ENCODE measurements at places on chromosomes 1 and 21.

- no peak for DNase-seq
Observed at GRCh38 chr1:75449998-75450397, 160.9 kb downstream of the SLC44A5 start.

GRCh38 chr1:109739738-109740614, 862 bp downstream of the GSTM3 start:
- DNase-seq = no peak

- DNase-seq = peak; percentile 4
Observed at GRCh38 chr1:108067884-108068540, 103.0 kb upstream of the VAV3 start.

- DNase-seq = no peak
Observed at GRCh38 chr1:116874733-116875249, 34.9 kb upstream of the PTGFRN start.

- no peak for DNase-seq
Observed at GRCh38 chr1:245715291-245715701, 560.5 kb downstream of the KIF26B start.

DNA sequence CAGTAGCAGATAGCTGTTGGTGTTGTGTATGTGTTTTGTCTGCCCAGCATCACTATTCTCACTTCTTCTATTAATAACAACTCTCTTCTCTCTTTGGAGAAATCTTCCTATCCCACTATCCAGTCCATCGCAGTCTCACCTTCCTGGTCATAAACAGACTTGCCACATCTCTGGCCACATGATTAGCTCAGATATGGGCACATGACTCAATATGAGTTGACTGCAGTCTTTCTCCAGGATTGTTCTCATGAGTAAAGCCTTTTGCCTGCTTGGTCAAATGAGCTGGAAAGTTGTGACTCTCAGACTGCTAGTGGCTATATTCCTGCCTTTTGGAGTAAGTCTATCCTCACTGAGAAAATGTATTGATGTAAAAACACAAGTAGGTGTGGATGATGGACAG, 32.9 kb upstream of the TADA1 start:
- no peak for DNase-seq

DNA sequence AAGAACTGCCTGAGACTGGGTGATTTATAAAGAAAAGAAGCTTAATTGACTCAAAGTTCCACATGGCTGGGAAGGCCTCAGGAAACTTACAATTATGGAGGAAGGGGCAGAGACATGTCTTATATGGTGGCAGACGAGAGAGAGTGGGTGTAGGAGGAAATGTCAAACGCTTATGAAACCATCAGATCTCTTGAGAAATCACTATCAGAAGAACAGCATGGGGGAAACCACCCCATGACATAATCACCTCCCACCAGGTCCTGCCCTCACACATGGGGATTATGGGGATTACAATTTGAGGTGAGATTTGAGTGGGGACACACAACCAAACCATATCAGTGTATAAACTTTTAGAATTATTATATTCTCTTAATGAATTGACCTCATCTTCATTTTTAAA, 335.9 kb upstream of the DPYD start:
- DNase-seq = no peak

DNA sequence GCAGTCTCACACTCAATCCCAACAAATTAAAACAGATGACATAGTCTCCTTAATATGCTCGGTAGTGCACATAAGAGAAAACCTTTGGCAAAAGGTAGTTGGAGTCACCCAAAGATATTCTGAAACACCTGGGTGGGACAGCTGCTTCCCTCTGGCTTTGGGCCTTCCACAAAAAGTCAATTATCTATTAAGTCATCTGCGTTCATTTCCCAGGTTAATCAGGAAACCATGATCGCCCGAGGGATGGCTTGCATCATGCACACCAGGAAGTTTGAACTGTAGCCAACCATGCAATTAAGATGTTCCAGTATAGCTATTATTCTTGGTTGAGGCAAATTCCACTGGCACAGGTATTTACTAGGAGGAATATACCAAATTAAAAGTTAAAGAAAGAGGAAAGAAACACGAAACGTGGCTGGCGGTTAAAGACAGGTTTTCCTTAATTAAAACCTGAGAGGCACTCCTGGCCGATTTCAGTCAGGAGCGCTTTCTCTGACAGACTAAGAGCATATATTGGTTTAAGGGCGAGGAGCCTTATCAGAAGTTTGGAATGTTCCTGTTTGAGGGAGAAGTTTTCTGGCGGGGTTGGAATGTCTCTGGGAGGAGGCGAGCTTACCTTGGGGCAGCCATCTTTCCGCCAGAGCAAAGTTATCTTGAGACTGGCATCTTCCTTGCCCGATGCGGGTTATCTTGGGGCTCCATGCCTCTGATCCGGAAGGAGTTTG, 19.9 kb downstream of the CLDN17 start:
- no peak for DNase-seq

DNA sequence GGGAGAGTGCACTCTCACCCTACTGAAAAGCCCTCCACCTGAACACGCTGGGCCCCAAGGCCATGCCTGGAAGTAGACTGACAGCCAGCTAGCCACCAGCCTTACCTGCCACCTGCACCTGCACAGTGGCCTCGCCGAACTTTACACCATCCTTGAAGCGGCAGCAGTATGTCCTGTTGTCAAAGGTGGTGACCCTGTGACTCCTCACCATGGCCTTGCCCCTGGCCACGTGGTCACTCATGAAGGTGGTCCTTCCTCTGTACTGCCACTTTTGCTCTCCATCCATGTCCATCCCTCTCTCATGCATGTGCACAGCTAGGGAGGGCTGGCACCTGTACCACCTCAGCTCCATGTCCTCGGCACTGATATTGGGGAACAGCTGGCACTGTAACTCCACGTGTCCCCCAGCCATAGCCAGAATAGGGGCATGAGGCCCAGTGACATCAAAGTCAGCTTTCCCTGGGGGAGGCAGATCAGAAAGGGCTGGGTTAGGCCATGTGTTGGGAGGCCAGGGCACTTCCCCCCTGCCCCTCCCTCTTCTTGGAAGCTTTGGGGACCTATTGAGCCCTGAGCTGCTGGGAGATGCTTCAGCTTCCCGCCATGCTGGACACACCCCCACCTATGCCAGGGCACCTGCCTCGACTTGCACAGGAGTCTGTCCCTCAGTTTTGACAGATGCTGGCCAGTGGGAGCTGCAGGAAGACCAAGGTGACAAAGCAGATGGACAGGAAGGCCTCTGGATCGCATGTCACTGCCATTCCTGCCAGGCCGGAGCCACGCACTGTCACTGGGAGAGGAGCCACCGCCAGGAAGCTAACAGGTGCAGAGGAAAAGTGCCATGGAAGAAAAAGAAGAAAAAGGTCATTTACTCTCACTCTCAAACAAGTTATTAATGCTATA, 24.6 kb downstream of the RNF187 start:
- no peak for DNase-seq

DNA sequence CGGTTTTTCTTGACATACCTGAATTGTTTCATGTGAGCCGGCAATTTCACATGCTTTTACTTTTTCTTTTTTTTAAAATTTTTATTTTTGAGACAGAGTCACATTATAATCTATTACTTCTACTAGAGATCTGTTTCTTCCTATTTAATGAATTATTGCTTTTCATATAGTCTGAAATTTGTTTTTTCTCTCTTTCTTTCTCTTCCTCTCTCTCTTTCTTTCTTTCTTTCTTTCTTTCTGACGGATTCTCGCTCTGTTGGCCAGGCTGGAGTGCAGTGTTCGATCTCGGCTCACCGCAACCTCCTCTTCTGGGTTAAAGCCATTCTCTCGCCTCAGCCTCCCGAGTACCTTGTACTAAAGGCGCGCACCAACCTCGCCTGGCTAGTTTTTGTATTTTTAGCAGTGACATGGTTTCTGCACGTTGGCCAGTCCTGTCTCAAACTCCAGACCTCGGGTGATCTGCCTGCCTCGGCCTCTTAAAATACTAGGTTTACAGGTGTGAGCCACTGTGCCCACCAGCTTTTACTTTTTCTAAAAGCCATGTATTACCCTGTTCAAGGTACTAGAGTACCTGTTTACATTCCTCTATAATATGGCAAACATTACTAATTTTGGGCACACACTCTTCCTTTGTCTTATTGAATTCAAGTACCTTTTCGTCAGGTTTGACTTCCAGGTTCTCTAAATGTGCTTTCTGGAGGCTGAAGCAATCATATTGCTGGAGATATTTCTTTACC, 86.5 kb upstream of the RHOU start:
- DNase-seq = no peak

GRCh38 chr1:184622136-184622823, 132.4 kb downstream of the EDEM3 start:
- no peak for DNase-seq

DNA sequence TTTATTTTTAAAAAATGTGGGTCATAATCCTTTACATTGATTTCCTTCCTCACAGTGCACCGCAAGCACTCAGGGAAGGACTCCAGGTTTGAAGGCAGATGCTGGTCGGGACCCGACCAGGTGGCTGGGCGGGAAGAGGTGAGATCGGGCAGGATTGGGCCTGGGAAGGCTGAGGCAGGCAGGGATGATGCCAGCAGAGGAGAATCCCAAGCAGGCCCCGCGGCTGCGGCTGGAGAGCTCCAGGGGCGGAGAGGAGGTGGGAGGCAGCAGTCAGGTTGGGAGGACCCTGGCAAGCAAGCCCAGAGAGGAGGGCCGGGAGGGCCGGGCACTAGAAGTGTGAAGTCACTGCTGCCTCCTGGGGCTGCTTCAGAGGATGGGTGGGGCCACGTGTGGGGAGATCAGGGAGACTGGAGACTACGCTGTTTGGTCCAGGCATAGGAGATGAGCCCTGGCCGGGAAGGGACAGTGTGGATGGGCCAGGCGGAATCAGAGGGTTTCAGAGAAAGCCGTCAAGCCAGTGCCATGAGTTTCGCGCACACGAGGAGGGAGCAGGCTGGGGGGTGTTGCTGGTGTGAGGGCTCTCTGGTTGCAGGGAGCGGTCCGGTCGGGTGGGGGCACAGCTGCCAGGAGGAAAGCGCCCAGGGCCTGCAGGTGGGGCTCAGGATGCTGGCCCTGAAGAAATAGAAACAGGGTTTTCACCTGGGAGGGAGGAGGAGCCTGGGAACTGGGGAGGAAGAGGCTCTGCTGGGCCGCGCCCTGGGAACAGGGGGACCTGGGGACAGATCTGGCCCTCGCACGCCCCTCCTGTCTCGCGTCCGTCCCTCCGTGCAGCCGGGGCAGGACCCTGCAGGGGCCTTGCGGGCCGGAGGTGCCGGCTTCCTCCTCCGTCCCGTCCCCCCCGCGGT, 888 bp upstream of the COL18A1 start:
- DNase-seq = no peak

GRCh38 chr1:232891071-232891470, 59.3 kb upstream of the NTPCR start:
- peak; percentile 13 for DNase-seq

- no peak for DNase-seq
Observed at GRCh38 chr1:203778146-203778545, 13.2 kb downstream of the LAX1 start.

DNA sequence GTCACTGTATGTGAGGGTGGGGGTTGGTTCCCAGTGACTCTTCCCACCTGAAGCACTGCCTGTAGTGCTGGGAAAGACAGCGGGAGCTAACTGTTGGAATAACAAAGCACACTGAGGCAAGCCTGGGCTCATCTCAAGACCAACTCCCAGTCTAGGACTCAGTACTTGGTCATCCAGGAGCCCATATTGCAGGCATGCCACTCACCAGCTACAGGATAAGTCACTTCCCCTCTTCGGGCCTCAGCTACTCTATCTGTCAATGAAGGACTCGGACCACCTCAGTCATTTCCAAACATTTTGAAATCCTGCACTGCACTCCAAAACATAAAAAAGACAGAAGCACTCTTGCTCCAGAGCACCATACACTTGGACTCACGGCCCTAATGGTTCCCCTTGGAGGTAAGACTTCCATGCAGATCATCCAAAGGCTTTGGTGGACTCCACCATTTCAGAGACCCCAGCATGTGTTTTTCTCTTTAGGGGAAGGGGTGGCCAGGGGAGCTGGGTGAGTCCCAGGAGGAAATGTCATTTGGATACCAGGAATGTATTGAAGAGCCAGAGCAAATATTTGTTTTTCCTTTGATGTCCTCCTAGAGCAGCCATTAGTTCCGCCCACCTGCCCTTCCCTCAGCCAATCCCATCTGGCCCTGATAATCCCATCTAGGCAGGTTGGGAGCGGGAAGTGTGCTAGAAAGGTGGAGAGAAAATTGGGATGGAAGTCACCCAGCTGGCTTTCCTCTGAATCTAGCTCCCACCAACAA, 3.1 kb downstream of the NUAK2 start:
- DNase-seq = no peak

- no peak for DNase-seq
Observed at GRCh38 chr1:153030895-153031294, at the start of gene SPRR1B. Gene SPRR1B (plus strand): TSS chr1:153031203. CDS start chr1:153032346, 1,143 bp downstream.

GRCh38 chr1:215397843-215398242, 169.3 kb upstream of the KCTD3 start:
- DNase-seq = no peak

GRCh38 chr1:163610486-163610885, 288.7 kb downstream of the NUF2 start:
- no peak for DNase-seq

DNA sequence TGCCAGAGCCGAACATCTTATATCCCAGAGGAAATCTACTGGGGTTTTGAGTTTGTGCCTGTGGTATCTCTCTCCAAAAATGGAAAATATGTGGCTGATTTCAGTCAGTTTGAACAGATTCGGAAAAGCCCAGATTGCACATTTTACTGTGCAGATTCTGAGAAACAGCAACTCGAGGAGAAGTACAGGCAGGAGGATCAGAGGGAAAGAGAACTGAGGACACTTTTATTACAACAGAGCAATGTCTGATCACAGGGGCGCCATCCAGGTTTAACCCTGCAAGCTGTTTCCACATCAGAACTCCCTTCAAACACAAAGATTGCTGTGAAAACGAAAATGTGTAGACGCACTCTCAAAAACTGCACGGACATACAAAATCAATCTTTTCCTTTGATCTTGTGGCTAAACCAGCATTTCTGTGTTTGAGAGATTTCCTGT, 43.4 kb downstream of the KCNJ15 start:
- DNase-seq = no peak

GRCh38 chr1:53025769-53026112, 36.3 kb upstream of the PODN start:
- no peak for DNase-seq

DNA sequence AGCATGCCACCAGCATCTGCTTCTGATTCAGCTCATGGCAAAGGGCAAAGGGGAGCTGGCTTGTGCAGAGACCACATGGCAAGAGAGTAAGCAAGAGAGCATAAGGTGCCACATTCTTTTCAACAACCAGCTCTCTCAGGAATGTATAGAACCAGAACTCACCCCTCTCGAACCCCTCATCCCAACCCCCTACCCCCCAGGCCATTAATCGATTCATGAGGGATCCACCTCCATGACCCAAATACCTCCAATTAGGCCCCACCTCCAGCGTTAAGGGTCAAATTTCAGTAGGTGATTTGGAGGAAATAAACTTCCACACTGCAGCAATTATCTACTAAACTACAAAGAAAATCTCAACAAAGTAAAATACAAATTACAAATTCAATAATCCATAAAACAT, 32.2 kb upstream of the LRRC7 start:
- no peak for DNase-seq

DNA sequence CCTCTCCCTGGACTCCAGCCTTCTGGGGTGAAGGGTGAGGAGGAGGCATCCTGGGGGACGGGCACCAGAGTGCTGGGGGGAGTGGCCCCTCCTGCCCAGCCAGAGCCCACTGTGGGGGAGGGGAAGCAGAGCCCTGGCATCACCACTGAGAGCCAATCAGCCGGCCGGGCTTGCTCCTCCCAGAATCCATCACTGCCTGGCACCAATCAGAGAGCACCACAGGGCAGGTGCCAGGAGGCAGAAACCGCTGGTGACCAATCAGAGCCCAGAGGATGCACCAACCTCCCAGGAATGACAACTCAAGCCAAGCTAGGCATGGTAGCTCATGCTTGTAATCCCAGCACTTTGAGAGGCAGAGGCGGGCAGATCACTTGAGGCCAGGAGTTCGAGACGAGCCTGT, 27.9 kb downstream of the CASZ1 start:
- DNase-seq = no peak

All from OCI-M1 (cell line).